ENCODE measurements at places on chromosomes 2 and 18.

DNA sequence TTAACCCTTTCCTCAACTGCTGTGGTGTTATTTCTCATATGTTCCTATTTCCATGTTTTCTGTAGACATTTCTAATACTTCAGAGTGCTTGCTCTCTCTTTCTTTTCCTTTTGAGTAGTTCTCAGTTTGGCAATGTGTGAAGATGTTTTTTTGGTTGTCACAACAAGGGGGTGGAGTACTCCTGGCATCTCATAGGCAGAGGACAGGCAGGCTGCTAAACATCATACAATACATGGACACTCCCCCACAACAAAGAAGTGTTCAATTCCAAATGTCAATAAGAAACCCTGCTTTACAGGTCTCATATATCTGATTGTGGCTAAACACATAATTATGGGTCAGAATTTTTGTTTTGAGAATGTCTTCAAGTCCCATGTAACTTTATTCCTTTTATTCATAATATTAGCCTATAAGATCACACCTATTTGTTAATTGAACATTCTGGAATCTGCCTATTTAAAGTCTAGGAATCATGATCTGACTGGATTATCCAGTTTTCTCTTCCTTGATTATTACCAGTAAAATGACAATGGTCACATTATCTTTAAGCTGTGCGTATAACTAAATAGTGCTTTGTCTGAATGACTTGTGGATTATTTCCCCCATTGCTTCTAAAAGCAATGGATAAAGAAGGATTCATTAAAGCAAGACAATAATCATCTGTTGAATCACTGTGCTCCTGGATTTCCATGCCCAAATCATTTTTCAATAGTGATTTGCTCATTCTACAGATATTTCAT lies 46.8 kb upstream of the ITPRID2 start:
- DNase-seq: no peak

GRCh38 chr2:76675212-76675611 lies 847.0 kb downstream of the LRRTM4 start:
- no peak for DNase-seq

DNA sequence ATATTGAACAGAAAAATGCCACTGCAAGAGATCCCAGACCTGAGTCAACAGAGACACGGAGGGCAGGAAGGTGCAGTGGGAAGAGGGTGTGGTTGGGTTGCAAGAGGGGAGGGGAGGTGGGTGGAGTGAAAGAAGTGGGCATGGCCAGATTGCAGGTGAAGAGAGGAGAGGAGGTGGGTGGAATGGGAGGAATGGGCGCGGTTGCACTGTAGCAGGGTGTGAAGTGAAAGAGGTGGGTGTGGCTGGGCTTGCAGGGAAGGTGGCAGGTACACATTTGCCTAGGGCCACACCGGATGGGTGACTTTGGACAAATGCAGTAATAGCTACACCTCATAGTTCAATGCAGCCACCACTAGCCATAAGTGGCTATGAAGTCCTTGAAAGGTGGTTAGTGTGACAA lies 71.1 kb downstream of the DOCK10 start:
- no peak for DNase-seq

DNA sequence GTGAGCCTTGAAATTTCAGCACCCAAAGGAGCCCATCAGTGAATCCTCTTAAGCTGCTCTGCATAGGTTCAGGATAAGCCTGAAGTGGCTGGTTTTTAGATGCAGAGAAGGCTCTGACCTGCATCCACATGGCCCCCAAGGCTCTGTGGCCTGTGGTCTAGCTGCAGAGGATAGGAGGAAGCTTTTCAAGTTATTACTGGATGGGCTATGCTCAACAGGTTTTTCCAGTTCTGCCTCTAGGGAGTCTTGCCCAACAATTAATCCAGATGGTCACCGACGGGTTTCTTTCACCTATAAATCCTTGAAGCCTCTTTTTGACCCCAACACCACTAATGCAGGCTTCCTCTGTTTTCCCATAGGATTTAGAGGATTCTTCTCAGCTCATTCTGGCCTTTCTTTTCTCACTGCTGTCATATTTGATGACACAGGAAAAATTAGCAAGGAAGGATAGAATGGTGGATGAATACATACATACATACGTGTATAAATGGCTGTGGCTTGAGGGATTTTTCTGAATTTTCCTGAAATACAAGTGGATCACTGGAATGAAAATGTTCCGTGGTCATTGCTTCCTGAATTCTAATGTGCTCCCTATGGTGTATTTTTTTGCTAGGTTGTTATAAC lies 52.2 kb upstream of the BCL2L11 start:
- DNase-seq: no peak

DNA sequence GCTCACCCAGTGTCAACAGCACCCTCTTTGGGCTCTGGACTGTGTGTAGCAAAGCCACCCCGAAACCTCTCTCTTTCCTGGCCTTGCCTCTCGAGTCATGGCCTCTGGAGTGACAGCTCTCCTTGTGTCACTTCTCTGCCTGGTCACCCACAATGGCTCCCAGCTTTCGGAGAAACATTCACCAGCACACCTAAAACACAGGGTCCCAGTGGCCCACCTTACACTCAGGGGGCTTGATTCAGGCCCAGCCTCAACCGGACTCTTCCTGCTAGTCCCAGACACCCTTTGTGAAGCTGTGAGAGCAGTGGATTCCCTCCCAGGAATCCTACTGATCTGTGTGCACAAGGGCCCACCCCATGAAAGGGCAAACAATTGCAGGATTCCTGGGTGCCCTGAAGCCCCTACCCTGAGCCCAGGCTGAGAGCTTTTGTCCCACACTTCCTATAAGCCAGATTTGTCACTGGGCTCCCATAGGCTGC lies 137.2 kb upstream of the HAAO start:
- DNase-seq: no peak

- DNase-seq: no peak
Observed at GRCh38 chr2:152419944-152420343, 85.0 kb downstream of the FMNL2 start.

GRCh38 chr2:47259829-47260228 lies 104.7 kb upstream of the STPG4 start:
- DNase-seq: no peak

DNA sequence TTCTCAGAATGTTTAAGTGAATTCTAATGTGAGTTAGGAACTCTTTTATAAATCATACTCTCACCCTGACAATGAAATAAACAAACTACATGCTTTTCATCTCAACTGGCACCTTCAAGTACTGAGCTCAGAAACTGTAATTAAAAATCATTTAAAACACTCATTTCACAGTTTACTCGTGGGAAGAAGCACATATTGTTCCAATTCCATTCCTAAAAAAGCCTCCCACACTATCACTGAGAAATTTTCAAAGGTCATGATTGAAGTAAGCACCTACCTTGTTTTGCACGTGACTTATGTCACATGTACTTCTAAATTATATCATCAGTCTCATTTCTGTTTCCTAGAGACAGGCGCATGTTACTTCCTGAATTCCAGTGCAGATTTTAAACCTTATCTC lies 678.1 kb upstream of the SLC8A1 start:
- DNase-seq: no peak

Data from right cardiac atrium (tissue), 5 donors.